ENCODE measurements at places on chromosomes 7 and 10.

DNA sequence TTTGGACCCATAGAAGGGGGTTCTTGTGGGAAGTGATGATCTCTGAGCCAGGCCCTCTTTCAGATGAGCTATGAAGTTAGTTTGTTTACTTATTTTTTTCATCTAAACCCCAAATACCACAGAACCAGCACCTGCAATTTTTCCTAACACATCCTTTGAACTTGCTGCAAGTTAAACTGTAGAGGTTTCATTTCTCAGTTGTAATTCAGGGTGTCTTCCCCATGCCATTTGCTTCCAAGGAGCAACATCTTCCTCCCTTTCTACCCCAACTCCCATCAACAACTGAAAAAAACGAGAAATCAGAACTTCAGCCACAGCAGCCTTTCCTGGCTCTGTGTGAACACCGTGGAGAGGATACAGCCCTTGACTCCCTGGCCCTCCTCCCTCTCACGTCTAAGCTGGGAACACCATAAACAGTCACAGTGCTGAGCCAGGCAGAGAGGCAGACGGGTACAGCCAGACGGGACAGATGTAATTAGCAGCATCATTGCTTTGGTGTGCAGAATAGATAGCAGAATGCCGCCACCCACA is 63.6 kb downstream of the RGS10 start:
- DNase-seq, result no peak

DNA sequence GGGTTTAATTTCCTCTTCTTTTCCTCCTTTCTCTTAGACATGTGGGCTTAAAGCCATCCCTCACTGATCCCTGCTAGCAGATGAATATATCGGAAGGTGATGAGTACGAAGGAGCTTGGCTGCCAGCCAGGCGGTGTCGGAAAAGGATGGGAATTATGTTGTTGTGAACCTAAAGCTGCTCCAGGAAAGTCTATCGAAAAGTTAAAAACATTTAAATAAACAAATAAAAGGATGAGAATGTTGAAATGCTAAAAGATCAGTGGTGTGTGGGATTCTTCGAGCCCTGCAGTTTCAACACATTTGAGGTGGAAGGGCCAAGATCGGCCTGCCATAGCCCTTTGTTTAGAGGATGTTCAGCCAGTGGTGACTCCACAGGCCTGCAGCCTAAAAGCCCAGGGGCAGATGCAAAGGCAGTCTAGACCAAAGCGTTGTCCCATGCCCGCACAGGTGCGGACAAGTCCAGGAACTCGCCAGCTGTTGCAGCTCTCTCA is 107.9 kb downstream of the JCAD start:
- no peak for DNase-seq

- no peak for DNase-seq
These were observed 157.7 kb upstream of the PRR15 start for GRCh38 chr7:29405891-29406290.

DNA sequence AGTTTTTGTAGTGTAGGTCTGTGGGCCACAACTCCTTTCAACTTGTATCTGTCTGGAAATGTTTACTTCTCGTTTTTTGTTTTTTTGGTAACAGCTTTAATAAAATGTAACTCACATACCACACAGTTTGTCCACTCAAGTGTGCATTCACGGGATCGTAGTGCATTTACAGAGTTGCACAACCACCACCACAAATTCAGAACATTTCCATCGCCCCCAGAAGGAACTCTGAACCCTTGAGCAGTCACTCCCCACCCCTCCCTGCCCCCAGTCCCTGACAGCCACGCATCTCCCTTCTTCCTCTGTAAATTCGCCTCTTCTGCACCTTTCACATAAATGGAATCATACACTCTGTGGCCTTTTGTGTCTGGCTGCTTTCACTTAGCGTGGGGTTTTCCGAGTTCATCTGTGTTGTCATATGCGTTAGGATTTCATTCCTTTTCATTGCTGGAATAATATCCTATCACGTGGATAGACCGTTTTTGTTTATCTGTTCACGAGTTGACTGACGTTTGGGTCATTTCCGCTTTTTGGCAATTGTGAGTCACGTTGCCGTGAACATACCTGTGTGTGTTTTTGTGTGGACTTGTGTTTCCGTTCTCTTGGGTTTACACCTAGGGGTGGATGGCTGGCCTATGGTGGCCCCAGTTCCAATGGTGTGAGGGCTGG is 10.3 kb downstream of the JAKMIP3 start:
- DNase-seq, result no peak

GRCh38 chr10:86327954-86328725 is 38.5 kb downstream of the GRID1 start:
- DNase-seq, result no peak

- no peak for DNase-seq
These were observed 388.5 kb downstream of the DPP6 start for GRCh38 chr7:154440651-154441050.

DNA sequence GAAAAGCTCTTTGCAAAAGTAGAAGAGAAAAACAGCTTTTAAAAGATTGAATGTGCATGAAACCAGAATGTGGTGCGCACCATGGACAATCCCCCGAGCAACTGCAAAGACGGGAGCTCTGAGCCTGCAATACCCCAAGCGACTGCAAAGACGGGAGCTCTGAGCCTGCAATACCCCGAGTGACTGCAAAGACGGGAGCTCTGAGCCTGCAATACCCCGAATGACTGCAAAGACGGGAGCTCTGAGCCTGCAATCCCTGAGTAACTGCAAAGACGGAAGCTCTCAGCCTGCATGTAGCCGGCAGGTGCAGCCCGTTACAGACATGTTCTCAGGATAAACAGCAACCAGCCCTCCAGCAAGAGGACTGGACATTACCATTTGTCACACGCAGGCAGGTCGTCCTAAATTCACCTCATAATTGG is 6.2 kb downstream of the ZNF775 start:
- DNase-seq, result no peak

GRCh38 chr7:112665709-112666108 is 124.5 kb downstream of the TMEM168 start:
- no peak for DNase-seq

DNA sequence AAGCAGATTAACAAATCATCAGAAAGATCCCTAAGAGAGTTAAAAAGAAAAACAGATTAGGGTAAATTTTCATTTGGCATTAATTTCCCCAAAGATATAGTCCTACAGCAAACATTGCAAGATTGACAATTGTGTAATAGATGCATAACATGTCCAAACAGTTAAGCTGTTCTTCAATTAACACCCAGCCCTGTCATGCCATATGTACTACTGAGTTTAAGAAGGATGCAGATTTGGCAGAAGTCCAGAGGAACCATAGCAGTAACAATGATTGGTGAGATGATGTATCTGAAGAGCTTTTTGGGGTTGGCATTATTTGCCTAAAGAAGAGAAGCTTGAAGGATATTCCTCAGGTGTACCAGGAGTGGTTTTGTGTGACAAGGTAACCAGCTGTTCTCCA is 287.6 kb downstream of the LRMDA start:
- DNase-seq, result no peak

GRCh38 chr7:117192108-117192507 is 130.8 kb downstream of the WNT2 start:
- no peak for DNase-seq

GRCh38 chr7:5344342-5344741 is 61.6 kb downstream of the SLC29A4 start:
- no peak for DNase-seq

DNA sequence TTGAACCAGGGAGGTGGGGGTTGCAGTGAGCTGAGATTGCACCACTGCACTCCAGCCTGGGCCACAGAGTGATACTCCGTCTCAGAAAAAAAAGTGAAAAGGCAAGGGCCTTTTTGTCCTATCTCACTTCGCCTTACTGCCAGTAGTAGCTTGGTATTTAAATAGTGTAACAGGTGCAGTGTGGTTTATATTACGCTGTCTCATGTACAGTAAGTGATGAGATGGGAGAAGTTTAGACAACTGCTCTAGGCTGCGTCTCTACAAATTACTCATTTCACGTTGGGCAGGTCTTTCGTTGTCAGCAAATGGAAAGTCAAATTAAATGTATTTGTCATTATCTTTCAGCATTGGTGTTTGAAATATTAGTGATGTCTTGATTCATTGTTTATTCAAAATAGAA is 15.5 kb upstream of the PFKFB3 start:
- no peak for DNase-seq

DNA sequence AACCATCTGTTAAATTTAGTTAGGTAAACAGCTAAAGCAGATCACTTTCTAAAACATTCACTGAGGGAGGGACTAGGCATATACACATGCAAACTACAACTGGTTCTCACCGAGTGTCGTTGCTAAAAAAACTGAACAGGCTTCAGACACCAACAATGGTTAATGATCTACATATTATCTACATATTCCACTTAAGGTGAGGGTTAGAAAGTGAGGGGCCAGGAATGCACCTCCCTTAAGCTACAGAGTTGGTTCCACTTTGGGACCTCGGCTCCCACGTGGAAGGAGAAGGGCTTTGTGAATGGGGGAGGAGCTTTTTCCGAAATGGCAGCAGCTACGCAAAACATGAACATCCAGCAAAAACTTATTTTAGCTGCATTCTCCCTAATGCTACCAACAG is 5.8 kb downstream of the CTBP2 start:
- DNase-seq, result no peak

DNA sequence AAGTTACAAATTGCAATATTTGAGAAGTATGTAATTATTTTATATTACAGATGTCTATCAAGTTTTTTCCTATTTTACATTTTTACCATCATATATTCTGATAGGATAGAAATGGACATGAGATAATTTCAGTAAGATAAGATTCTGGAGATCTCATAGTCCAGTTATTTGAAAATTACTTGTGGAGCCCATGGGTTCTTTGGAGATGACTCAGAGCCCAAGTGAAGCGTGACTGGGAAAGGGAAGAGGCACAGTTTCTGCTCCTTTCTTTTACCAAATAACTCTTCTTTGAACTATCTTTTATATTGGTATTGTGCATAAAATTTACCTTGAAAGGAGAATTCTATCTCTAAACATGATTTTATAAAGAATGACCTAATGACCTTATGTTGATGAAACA is 2.4 kb downstream of the CD36 start:
- DNase-seq, result no peak

GRCh38 chr10:70296406-70296899 is 12.6 kb upstream of the NPFFR1 start:
- DNase-seq, result no peak

GRCh38 chr7:10939911-10940703 is 33.6 kb upstream of the PHF14 start:
- peak; percentile 64 for DNase-seq

- DNase-seq, result no peak
These were observed 193.2 kb downstream of the MYOF start for GRCh38 chr10:93288679-93289634.

- no peak for DNase-seq
These were observed 82.6 kb downstream of the CACNB2 start for GRCh38 chr10:18222866-18223265.

- no peak for DNase-seq
These were observed 1.1 kb upstream of the EMX2 start for GRCh38 chr10:117541405-117541908.

GRCh38 chr7:114923403-114923713 is 1.5 kb downstream of the MDFIC start:
- no peak for DNase-seq

DNA sequence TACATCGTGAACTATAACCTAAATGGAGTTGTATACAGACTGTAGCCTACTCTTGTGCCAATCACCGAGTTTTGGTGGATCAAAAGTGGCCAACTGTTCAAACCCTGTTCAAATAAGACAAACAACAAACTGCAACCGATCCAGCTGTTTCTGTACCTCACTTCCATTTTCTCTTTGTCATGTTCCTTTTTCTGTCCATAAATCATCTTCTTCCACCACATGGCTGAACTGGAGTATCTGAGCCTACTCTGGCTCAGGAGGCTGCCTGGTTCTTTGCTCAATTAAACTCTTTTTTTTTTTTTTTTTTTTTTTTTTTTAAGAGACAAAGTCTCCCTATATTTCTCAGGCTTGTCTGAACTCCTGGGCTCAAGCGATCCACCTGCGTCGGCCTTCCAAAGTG is 59.0 kb upstream of the NPVF start:
- DNase-seq, result no peak

- no peak for DNase-seq
These were observed 30.1 kb downstream of the BTAF1 start for GRCh38 chr10:91953600-91954160.

GRCh38 chr7:138460176-138460648 is at the start of gene TRIM24:
Gene TRIM24 (plus strand): TSS chr7:138460259. CDS start chr7:138460549, 290 bp downstream.
- DNase-seq, result peak; percentile 62

- DNase-seq, result no peak
These were observed 94.8 kb upstream of the AFAP1L2 start for GRCh38 chr10:114499116-114499515.

DNA sequence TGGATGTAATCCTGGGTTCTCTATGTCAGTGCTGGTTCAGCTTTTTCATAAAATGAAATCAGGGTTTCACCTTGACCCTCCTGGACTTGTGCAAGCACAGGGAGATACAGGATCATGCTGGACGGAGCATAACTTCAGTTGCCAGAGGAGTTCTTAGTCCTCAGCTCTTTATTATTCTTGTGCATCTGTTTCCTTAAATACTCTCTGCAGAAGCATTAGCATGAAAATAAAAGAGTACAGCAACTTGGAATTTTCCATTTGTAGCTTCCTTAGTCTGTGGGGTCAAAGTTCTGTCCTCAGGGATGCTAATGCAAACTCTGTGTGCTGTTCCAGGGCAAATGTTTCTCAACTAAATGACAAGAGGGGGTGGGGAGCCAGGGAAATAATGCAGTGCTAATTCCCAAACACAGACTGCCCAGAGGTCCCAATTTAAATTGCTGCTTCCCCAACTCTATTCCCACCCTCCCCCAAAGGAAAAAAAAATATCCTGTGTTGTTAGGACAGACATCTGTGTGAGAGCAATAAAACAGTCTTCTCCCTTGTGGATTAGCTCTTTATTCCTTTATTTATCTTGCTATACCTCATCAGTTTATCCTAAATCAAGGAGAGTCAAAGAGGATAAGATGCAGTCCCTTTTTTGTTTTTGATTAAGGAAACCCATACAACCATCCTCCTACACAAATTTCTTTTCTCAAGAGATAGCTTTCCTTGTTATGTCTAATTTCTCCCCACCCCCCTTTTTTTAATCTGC is 905.0 kb downstream of the LRMDA start:
- DNase-seq, result no peak

GRCh38 chr7:311796-312195 is 21.8 kb downstream of the FOXL3 start:
- DNase-seq, result no peak

DNA sequence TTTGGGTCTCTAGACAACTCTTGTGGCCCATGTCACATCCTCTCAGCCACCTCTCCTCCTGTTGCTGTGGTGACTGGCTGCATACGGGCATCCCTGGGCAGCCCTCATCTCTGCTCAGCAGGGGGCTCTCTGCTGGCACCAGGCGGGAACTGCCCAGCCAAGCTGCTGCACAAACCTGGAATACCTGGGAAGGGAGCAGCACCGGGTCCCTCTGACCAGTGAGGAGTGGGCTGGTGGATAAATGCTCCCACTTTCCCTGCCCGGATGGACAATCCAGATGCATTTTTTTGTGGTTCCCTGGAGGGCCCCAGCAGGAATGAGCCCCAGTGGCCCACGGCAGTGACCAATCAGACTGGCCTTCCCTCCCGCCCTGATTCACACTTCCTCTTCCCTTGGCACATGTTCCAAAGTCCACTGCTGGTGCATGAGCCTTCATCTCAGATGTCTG is 21.9 kb downstream of the GRID1 start:
- DNase-seq, result no peak
